ENCODE measurements at places on chromosomes 1 and 21.

GRCh38 chr1:200741551-200742207, 3.0 kb downstream of the CAMSAP2 start:
- DNase-seq = no peak

- no peak for DNase-seq
These were observed 140.7 kb upstream of the SPAG17 start for GRCh38 chr1:118325550-118326225.

GRCh38 chr1:169327875-169328274, 39.7 kb downstream of the NME7 start:
- no peak for DNase-seq

DNA sequence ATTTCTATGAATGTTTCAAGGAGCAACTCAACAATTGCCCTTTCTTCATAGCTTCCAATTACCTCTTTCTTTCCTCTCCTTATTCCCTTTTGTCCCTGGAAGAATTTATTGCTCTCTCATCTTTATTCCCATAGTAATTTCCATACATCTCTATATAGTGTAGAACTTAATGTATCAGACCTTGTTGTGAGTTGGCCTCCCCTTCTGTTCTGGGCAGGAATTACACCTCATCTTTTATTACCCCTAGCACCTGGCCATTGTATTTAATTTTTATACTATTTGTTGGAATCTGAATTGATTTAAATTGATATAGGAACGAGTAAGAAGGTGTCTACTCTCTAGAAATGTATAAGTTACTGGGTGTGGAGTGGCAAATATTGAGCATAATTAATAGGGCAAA, 114.5 kb downstream of the CACHD1 start:
- DNase-seq = no peak

GRCh38 chr1:178477373-178477772, 19.4 kb downstream of the CLEC20A start:
- DNase-seq = no peak

DNA sequence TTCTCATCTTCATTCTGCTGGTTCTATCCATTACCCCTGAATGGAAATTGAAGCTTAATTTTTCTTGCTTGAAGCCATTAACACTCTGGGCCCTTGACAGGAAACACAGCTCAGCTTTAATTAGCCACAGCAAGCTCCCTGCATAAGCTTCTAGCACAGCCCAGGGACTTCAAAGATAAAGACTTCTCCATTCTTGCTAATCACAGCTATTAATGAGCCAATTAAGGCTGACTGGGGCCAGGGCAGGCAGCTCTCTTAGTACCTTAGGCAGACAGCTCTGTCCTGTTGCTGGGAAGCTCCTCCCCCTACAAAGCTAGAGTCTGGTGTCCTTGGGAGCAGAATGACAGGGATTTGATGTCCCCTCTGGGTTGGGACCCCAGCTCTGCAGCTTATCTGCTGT, 27.9 kb upstream of the TRABD2B start:
- no peak for DNase-seq

- DNase-seq = no peak
These were observed 43.9 kb downstream of the WNT9A start for GRCh38 chr1:227903614-227904501.

DNA sequence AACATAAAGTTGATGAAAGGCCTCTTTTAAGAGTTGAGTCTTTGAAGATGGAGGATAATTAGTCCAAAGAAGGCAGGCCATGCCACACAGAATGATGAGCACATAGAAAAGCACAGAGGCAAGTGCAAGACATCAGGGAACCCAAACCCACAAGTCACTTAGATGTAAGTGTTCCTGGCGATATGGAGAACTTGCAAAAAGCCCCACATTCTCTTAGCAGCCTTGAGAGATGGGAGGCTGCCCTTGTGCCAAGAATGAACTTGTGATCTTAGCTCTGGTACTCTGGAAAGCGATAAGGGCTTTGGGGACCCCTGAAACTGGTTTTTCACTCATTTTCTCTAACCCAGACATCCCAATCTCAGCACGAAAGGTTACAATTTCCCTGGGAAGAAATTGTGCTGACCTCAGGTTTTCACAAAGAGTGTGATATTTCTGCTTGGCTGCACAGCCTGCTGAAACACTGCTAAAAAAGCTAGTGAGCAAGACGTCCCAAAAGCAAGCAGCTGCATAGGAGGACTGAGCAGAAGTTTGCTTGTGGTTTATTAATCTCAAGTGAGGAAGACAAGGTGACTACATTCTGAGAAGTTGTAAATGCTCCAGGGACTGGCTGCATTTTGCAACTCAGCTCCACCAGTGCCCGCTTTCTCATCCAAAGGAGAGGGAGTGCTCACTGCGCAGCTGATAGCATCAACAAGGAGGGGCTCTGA, 496.9 kb upstream of the CAMK1G start:
- no peak for DNase-seq

- DNase-seq = peak; percentile 22
These were observed 34.1 kb downstream of the ACOT7 start for GRCh38 chr1:6359216-6360116.

GRCh38 chr1:160104486-160104885, 6.1 kb upstream of the IGSF8 start:
- no peak for DNase-seq

DNA sequence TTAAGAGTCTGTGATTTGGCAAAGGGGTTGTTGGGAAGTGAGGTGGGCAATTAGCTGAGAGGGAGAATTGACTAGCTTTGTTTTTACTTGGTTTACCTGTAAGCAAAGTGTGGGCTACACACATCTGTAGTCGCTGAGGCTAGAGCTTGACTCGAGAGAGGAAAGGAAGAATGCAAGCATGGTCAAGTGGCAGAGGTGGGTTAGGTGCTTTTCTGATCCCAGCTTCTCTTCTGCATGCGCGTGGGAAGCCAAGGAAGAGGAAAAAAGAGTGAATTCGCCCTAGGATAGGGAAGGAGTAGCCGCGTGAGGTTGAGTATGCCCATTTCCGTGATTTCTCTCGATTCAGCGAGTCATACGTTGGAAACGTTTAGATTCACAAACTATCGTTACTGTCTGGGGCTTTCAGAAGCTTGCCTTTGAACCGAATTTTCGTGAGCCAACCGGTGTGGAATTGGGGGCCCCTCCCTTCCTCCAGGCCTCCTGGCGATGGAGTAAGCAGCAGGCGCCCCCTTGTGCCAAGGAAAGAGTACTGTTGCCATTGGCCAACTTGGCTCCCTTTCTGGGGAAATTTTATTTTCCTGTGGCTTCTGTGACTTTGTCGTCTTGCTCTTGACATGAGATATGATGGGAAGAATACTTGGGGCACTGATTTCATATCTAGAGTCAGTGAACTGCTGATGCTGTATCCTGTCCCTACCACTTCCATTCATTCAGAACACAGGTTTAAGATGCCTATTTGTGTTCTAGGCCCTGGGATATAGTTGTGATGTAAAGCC, 1.3 kb downstream of the PIGV start:
- DNase-seq = peak; percentile 77

- no peak for DNase-seq
These were observed 156.8 kb downstream of the LEPR start for GRCh38 chr1:65577278-65577677.

DNA sequence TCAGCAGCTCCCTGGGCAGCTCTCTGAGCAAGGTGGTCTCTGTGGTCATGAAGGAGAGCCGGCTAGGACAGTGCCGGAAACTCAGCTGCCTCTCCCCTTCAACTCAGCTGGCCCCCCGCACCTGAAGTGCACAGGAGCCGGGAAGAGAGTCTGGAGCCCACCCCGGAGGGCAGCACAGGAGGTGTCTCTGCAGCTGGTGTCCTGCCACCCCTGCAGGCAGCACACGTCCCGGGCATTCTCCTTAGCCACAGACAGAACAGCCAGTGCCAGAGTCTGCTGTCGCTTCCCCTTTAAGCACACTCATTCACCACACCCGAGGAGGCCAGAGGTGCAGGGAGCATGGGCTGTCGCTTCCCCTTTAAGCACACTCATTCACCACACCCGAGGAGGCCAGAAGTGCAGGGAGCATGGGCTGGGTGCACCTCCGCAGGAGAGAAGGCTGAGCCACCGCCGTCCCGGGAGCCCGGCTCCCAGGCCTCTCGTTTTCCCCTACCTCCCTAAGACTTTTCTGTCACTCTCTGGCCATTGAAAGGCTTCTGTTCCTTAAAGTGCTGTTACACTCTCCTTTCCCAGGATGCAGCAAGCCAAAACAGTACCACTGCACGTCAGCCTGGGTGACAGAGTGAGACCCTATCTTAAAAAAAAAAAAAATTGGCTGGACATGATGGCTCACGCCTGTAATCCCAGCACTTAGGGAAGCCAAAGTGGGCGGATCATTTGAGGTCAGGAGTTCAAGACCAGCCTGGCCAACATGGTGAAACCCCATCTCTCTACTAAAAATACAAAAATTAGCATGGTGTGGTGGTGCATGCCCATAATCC, 16.9 kb upstream of the SAMD11 start:
- no peak for DNase-seq

DNA sequence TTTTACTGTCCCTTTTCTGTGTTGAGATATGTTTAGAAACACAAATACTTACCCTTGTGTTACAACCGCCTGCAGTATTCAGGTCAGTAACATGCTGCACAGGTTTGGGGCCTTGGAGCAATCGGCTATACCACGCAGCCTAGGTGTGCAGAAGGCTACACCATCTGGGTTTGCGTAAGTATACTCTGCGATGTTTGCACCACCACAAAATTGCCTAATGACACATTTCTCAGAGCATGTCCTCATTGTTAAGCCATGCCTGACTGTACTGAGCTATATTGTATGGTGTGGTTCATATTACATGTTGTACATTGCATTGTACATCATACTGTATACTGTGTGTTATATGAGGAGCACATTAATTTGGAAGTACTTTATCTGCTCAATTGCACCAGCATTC, 247.4 kb downstream of the RHOU start:
- DNase-seq = no peak

DNA sequence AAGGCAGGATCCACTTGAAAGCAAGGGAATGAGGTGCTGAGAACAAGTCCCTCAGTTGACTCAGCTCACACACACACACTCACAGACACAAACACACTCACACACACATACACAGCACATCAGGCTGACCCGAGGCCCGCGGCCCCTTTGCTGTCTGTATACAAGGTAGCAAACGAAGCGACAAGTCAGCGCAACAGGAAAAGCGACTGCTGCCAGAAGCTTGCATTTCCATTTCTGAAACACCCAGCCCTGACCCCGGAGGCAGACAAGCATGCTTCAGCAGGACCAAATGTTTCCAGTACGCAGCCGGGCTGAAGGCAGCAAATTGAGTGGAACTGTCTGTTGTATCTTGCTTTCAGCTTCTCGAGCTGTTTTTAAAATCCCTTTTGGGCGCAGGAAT, 501.6 kb downstream of the NPHP4 start:
- DNase-seq = no peak
